ENCODE measurements at places on chromosomes 4 and X.
A peak's percentile ranks its signal among the peaks of the same experiment; 100 is the strongest.

DNA sequence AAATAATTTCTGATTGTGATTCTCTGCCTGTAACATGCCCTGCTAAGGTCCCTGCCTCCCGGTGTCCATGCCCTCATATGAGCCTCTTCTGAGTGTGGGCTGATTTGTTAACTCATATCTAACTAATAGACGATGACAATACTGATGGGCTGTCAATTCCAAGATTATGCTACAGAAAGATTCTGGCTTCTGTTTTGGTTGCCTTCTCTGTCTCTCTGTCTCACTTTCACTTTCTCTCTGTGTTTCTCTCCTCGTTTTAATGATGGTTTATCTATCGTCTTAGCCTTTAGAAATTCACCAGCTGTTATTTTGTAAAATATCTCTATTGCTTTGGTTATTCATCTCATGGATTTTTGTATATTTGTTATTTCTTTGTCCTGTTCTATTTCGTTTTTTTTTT, 312.5 kb upstream of the ANXA10 start:
- no peak for DNase-seq

GRCh38 chrX:31063114-31063513, 8.7 kb downstream of the FTHL17 start:
- DNase-seq: no peak

DNA sequence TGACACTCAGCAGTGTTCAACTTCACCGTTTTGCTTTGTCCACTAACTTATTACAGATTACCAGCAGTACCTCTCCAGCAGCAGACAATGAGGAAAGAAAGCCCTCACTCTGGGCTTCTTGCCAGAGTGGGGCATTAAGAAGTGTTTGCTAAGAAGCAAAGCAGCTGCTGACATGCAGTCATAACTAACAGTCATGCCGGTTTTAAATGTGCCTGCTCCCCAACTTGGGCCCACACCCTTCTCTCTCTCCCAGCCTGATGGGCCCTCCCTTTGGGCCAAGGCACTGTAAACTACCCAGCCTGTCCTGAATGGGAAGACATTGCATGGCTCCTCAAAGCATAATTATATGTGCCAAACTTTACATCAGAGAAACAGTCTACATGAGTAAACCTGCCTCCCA, 54.6 kb upstream of the HHIP start:
- peak; percentile 38 for DNase-seq

DNA sequence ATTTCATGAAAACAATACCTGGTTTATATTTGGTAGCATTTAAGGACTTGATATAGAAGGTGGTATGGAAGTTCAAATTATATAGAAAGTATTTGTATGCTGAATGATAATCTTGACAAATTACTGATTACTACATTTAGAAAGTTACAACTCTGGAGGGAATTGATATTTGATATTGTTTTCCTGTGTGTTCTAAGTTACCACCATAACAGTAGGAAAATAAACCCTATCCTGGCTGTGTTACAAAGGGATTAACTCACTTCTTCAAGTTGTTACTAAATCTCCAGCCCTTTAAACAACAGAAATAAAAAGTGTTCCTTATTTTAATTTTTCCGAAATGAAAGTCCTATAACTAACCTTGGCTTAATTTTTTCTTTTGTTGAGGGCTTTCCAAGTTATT, 36.6 kb downstream of the FHL1 start:
- no peak for DNase-seq

DNA sequence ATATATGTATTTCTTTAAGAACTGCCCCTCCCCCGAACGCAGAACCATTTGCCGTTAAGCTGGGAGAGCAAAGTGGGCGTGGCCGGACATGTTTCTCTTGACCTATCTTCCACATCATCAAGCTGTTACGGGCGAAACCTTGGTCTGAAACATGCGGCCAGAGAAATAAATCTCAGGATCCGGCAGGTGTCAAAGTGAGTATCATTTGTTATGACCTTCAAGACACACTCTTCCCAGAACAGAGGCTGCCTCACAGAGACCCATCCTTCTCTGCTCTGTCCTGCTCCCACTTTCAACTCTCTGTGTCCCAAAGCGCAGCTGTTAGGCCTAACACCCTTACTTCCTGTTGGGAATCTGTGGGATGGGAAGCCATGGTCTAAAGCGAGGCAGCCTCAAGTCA, at the start of gene MAGEB18:
Gene MAGEB18 (plus strand): TSS at position 70 of the 400 bp plus-strand sequence. CDS start 643 bp downstream, outside the sequence.
- no peak for DNase-seq

DNA sequence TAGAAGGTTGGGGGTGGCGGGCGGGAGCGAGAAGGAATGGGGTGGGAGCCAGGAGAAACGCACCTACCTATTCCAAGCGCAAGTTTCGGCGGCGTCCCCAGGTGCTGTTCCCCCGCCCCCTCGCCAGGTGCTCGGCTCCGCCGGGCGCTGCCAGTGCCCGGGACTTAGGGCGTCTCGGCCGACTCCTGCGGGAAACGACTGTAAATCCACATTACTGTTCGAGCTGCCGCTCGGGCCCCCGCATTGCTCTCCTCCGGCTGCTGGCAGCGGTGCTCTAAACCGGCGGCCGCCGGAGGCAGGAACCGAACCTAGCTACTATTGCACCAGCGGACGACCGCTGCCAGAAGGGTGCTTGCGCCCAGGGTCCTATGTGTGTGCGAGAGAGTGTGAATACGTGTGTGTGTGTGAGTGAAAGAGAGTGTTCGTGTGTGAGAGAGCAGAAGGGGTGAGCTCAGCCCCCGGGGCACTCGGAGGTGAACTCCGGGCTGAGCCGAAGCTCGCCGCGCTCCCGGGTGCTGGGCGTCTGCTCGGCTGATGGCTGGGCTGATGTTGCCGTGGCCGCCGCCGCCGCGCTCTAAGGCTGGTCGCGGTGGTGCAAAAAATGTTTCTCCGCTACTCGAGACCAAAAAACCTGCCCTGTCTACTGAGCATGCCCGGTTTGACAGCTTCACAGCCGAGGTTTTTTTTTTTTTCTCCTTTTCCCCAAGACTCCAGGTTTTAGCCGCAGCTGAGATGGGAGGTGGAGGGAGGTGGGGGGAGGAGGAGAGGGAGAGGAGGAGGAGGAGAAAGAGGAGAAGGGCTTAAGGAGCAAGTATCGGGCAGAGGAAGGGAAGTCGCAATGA, 115.7 kb upstream of the TEX13C start:
- DNase-seq: peak; percentile 36

DNA sequence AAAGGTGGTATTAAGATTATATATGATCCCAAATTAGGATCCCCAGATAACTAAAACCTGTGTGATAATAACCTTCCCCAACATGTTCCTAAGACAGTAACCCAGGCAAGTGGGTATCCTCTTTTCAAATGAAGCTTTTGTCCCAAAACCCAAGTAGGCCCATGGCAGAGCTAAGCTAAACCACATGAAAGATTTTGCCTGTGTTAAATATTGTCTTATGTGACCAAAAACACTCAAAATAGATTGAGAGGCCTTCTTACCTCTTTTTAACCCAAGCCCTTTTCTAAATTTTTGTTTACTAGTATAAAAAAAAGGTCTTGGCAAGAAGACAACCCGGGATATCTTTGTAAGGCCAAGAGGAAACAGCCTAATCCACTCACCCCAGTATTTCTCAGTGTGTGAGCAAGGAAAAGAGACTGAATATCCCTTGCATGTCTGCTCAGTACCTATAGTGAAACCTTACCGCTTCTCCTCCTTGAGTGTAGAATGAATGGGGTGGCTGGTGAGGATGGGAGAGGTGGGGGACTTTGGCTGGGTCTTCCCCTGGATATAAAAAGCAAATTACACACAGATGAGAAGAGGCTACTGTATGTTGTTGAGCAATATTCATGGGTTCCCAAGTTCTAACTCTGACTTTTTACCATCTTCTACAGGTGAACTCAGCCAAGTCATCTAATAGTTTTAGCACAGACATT, 188.8 kb upstream of the BMP3 start:
- DNase-seq: no peak

DNA sequence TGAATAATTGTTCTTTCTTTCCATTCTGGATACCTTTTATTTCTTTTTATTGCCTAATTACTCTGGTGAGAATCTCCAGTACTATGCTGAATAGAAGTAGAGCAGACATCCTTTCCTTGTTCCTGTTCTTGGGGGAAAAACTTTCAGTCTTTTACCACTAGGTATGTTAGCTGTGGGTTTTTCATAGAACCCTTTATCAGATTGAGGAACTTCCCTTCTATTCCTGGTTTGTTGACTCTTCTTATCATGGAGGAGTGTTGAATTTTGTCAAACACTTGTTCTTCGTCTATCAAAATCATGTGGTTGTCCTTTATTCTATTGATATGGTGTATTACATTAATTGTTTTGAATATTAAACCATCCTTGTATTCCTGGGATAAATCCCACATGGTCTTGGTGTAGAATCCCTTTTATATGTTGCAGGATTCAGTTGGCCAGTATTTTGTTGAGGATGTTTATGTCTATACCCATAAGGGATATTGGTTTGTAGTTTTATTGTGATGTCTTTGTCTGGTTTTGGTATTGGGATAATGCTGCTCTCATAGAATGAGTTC, 23.6 kb downstream of the SH3BP2 start:
- DNase-seq: no peak

DNA sequence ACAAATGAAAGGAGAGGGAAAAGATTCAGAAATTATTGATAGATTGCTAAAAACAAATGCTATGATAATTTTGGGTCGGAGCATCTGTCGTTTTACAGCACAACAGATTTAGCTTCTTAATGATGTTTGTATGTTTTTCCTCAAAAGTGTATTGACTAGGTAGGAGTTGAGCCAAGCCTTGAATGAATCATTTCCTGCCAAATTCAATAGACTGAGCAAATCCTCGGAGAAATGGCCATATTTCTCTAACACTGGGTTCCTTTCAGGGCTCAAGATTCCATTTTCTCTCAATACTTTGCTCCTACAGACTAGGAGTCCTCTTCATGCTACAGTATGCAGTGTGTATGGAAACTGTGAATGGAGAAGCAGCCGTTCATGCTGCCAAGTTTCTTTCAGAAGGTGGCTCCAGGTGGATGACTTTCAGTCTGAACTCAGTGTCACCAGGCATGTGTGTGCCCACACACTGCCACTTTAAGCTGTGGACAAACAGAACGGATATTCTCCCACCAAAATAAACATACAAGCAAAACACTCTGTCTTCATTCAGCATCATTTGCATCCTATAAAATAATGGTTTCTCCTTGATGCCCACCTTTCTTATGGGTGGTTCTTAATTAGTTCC, 146.0 kb downstream of the TBL1X start:
- no peak for DNase-seq

Measured in mesothelial cell of epicardium (in vitro differentiated cells).